ENCODE measurements at places on chromosomes 3 and 15.

DNA sequence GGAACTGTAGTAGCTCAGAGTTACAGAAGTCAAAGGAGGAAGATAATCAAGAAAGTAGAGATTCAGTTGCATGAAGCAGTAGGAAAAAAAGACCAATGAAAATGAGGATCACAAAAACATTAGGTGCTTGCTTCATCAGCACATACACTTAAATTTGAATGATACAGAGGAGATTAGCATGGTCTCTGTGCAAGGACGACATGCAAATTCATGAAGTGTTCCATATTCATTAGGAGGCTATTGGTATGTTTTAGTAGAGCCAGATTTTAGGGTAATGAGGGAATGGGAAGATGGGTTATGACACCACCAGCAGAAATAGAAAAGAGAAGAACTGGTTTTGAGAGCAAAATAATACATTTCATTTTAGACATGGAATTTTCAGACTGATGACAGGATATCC lies 21.0 kb upstream of the TTC14 start:
- DNase-seq: no peak

DNA sequence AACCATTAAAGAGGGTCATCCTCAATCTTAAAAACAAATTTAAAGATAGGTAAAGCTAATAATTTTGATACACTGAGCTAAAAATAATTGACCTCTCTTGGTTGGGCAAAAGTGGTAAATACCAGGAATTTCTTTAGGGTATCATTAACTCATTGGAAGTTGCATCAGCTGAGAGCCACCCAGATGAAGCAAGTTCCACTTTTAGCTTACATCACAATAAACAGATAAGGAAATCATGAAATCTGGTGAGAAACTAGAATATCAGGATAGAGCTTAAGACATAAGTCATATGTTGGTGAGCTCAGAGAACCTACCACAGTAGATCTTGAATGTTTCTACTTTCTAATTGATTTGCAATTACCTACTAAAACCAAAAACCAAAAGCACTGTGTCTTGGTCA lies 97.4 kb upstream of the SLC2A2 start:
- DNase-seq: no peak

GRCh38 chr15:80568876-80569605 lies 126.1 kb upstream of the ABHD17C start:
- no peak for DNase-seq

DNA sequence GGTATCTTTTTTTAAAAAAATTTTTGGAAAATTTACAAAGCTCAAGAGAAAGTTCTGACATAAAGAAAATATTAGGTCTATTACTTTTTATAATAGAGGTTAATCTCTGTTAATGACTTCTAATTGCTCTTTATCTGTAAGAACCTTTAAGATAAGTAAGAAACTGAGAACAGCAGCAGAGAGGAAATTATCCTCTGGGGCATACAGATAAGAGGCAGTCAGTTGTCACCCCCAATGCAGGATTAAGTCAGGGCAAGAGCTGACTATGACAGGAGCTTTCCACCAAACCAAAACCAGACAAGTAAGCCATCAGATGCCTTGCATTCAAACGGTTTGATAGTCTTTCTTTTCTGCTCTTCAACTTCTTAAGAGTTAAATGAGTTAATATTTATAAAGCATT lies 149.0 kb downstream of the GSK3B start:
- DNase-seq: no peak

GRCh38 chr3:24202071-24202470 lies 257.0 kb downstream of the NR1D2 start:
- DNase-seq: no peak

GRCh38 chr3:132284781-132285619 lies 32.2 kb upstream of the ACP3 start:
- DNase-seq: no peak

DNA sequence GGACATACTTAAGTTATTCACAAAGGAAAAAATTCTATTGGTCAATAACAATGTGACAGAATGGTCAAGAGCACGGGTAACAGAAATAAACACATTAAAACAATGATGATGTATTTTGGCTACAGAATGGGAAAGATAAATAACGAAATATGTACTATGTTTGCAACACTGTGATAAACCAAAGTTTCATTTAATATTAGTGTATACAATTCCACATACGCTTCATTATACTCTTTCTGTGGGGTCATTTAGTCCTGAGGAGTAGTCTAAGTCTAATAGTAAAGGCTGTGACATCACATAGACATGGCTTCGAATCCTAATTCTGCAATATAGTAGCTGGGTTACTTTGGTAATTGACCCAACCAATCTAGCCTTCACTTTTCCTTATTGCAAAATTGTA lies 408.3 kb downstream of the MCTP2 start:
- DNase-seq: no peak

- no peak for DNase-seq
Observed at GRCh38 chr3:195763076-195763830, 42.5 kb downstream of the MUC20 start.

DNA sequence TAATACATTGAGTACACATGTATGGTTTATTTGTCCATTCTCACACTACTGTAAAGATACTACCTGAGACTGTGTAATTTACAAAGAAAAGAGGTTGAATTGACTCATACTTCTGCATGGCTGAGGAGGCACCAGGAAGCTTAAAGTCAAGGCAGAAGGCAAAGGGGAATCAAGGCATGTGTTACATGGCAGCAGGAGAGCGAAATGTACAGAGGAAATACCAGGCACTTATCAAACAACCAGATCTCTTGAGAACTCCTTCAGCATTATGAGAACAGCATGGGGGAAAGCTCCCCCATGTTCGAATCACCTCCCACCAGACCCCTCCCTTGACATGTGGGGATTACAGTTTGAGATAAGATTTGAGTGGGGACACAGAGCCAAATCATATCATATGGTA lies 666.3 kb downstream of the ZBBX start:
- no peak for DNase-seq

DNA sequence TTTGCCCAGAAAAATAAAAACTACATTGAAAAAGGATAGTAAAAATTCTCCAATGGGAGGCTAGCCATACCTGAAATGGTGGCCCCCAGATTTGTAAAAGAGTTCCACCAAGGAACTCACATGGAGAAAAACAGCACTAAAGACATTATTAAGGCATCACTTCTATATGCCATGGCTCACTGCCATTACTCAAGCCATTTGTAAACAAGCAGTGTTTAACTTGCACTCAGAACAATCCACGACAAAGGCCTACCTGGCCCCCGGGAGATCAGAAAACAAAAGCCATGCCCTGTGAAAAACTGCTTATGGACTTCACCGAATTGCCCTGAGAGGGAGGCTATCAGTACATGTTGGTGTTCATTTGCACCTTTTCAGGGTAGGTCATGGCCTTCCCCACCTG lies 19.6 kb downstream of the CCR8 start:
- no peak for DNase-seq

DNA sequence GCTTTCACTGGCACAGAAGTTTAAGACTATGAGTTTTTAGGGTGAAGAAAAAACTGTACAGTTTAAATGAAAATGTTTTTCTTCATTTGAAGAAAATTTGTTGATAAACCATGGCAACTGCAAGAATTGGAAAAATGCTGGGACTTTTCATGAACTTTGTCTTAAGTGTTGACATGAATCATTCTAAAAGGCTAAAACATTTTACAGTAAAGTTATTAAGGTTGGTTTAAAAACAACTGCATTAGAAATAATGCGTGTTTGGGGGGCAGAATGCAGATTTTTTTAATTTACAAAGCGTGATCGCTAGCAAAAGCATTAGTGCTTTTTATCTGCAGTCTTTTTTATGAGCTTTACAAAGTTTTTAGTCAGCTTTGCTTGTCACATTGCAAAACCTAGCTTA lies 601.9 kb upstream of the TGFBR2 start:
- DNase-seq: no peak

GRCh38 chr3:61901496-61901895 lies 340.1 kb downstream of the PTPRG start:
- DNase-seq: no peak

DNA sequence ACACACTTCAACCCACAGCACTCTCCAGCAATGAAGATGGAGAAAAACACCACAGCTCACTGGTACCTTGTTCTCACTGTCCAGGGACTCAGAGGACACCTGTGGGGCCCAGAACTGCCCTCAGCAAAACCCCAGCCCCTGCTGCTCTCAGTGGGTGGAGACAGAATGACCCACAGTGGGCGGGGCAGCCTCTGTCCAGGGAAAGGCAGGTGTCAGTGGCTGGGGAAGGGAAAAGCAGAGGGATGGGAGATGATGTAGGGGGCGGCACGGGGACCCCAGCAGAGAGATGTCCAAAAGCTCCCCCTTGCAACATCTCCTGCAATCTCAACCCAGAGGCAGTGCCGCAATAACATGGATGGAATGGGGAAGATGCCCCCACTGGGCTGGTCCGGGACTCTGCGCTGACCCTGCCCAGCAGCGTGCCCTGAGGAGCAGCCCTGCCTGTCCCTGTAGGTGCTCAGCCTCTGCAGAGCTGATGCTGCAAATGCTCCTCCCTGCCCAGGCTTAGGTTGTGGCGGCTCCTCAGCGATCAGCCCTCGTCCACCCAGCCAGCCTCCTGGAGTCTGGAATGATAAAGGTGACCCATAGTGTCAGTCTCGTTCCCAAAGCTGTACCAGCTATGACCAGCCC lies 193.9 kb downstream of the XXYLT1 start:
- DNase-seq: no peak

DNA sequence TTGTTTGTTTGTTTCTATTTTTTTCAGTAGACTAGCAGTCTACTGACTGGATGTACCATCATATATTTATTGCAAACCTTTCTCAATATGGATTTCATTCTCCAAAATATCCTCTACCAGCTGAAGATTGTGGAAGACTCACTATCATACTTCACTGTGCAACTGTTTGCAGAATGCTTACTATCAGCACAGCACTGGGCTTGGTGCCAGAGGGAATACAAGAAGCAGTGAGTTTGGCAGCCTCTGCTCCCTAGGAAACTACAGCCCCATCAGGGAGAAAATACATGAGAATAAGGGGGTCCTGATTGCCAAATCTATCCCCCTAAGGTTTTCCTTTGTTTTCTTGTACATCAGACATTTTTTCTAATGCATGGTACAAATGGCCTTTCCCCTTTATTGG lies 27.5 kb downstream of the AQP9 start:
- DNase-seq: no peak

DNA sequence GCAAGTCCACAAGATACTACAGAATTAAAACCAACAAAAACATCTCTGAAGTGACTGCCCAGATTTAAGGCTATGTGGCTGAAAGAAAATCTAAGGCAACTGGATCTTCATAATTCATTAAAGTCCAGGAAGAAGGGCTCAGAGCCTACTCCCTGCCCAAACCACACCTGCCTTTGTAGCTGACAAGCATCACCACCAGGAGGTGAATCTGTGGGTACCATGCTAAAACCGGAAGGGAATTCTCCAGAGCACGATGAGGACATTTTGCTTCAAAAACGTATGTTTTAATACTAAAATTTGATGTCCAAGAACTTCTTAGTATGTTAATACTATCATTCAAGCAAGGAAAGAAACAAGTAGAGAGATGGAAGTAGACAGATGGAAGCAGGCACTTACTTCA lies 495.9 kb upstream of the NECTIN3 start:
- no peak for DNase-seq

- peak; percentile 54 for DNase-seq
Observed at GRCh38 chr3:24680214-24680967, 185.7 kb upstream of the THRB start.

DNA sequence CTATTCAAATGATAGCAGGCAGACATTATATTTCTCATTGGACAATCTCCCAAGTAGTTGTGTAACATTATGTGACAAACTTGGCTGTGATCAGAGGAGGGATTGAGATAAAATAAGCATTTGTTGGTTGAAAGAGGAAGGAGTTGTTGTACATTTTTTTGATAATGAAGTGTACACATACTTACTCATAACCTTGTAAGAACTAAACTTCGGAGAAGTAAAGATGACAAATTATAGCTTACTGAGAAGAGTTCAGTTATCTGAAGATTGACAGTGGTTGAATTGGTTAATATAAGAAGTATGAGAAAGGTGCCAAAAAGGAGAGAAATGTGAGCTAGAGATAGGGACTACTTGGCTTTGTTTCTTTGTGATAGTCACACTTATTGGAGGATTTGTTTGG lies 32.6 kb downstream of the STT3B start:
- DNase-seq: no peak
